ENCODE measurements at places on chromosomes 7 and 10. TPM values are rescaled to one million over a fixed set of nuclear protein-coding genes. Genes with fewer than 3 reads are reported as not detected.

The AZGP1 gene
- total RNA-seq = 0.46 TPM

GRCh38 chr10:118412932-118413331 lies 70.8 kb upstream of the FAM204A start:
- DNase-seq = no peak

GRCh38 chr10:88499569-88500470 lies 83.3 kb downstream of the RNLS start:
- no peak for DNase-seq

The CCNY gene
- total RNA-seq = 61.6 TPM

- no peak for DNase-seq
These were observed 15.9 kb downstream of the TMEM176B start for GRCh38 chr7:150784120-150784736.

The CYP3A7 gene
- total RNA-seq = not detected

DNA sequence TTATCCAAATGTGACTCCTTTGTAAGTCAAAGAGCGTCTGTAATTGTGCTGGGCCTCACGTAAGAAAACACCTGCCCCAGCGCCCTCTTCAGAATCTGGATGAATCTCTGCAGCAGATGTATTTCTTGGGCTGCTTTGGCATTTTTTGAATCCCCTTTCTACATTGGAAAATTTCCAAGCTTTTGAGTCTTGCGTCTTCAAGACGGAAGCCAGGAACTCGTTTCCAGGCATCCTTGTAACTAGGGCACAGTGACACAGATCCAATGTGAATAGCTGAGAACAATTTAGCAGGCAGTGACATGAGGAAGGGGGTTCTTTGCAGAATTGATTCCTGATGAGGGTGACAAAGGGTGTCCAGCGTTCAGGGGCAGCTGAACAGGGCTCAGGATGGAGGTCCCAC lies 862.3 kb downstream of the TYW1 start:
- DNase-seq = no peak

The GCK gene
- total RNA-seq = 4.3 TPM

DNA sequence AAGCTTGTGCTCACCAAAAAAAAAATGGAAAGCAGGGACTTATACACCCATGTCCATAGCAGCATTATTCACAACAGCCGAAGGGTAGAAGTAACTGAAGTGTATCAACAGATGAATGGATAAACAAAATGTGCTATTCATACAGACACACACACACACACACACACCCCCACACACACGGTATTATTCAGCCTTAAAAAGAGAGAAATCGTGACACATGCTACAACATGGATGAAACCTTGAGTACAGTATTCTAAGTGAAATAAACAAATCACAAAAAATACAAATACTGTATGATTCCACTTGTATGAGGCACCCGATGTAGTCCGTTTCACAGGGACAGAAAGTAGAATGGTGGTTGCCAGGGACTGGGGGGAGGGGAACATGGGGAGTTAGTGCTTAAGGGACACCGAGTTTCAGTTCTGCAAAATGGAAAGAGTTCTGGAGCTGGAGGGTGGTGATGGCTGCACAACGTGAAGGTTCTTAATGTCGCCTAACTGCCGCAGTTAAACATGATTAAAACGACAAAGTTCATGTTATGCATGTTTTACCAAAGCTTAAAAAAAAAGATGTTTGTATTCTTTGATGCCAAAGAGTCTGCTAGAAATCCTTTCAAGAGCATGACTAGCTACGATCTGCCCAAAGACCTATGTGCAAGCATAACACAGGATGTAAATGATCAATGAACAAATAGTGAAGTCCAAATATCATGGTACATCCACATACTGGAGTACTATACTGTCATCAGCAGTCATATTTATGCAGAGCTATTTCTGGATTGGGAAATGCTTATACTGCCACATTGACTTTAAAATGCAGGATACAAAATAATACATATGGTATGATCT lies 7.2 kb downstream of the TNS3 start:
- DNase-seq = no peak

- no peak for DNase-seq
These were observed 25.9 kb upstream of the RNF32 start for GRCh38 chr7:156614434-156615264.

DNA sequence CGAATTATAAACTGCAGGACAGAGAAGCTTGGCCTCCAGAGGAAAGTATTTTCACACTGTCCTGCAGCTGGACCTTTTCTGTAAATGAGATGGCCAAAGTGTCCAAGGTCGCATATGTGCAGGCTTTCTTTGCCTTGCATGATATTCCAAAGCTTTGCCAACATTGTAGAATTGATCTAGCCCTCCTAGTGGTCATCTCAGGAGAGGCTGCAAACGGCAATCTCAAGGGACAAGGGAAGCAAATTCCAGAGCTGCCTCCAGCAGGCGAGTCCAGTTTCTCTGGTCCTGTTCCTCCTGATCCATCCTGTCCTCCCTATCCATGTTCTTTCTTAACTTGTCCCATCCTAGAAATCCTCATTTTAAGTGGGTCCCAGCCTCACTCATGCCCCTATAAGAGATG lies 373.4 kb upstream of the PCDH15 start:
- no peak for DNase-seq

- DNase-seq = no peak
These were observed 281.7 kb downstream of the SKIDA1 start for GRCh38 chr10:21243748-21244257.

DNA sequence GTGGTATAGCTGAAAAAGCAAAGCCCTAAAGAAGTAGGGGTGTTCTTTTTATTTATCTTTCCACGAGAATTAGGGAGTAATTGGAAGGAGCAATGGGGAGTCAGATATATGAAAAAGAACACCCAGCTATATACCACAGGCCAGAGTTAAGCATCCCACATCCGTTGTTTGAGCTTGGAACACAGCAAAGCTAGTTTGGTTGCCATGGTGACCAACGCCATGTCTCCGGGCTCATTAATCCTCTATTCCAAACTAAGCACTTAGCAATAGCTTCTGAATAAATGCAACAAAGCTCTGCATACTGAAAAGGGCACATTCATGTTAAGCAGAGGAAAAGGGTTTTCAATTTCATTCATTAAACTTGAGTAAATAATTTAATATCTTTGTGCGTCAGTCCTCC lies 23.5 kb downstream of the ASB4 start:
- DNase-seq = no peak

GRCh38 chr10:107148906-107149305 lies 15.6 kb downstream of the SORCS1 start:
- DNase-seq = no peak

- DNase-seq = no peak
These were observed 56.7 kb upstream of the SEMA3A start for GRCh38 chr7:84251277-84251781.

The SMO gene
- total RNA-seq = 0.18 TPM

- DNase-seq = no peak
These were observed 46.4 kb downstream of the CALML3 start for GRCh38 chr10:5570979-5571810.

The HOXA7 gene
- total RNA-seq = not detected

DNA sequence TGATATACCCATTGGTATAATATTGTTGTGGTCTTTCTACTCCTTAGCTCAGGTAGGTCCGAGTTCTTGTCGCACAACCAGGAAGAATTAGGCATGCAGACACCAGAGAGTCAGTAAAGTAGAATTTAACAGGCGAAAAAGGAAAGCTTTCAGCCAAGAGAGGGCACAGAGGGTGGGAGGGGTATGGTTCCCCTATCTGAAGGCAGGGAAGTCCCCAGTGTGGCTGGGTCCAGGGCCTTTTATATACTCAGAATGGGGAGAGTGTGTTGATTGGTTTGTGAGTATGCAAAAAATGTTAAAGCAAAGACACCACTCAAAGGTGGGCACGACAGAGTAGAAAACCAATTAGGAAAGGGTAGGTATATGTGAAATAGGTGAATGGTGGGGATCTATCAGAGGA lies 53.9 kb downstream of the IMMP2L start:
- no peak for DNase-seq

DNA sequence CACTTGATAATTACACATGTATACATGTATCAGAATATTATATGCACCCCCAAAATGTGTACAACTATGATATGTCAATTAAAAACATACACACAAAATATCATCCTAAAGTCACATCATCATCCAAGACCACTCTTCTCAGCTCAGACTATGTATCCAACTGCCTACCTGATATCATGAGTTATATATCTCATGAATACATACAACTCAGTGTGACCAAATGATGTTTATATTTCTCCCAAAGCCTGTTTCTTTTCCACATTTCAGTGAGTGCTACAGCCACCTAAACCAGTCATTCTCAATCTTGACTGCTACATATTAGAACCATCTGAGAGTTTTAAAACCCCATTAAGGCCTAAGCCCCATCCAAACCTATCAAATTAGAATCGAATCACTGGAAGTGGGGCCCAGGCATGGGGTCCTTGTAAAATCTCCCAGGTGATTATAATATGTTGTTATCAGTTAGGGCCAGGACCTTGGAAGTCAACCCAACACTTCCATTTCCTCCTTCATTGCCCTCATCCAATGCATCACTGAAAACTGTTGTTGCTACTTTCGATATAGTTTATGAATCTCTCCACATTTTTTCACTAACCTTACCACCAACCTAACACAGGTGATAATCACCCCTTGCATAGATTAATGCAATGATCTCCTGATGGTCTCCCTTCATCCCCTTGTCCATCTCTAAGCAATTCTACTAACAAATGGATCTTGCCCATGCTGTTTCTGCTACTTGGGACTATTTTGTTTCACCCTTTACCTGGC lies 53.8 kb upstream of the ITGB8 start:
- no peak for DNase-seq

The GDF2 gene
- not detected for total RNA-seq

DNA sequence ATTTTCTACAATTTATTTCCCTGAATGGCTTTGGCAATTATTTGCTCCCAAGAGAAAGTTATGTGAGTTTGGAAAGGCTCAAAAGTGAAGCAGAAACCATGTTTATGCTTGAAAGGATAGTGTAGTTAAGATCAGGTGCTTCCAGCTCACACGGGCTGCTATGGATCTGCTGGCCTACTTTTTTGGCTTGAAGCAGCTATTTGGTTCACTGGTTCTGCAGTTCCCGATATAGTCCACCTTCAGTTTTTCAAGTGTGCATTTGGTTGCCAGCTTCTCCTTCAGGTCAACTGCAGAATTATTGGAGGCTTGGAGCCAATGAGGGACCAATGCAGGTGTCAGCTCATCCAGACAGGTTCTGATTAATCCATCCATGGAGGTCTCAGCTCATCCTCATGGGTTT lies 484.3 kb upstream of the SEMA3A start:
- DNase-seq = no peak

DNA sequence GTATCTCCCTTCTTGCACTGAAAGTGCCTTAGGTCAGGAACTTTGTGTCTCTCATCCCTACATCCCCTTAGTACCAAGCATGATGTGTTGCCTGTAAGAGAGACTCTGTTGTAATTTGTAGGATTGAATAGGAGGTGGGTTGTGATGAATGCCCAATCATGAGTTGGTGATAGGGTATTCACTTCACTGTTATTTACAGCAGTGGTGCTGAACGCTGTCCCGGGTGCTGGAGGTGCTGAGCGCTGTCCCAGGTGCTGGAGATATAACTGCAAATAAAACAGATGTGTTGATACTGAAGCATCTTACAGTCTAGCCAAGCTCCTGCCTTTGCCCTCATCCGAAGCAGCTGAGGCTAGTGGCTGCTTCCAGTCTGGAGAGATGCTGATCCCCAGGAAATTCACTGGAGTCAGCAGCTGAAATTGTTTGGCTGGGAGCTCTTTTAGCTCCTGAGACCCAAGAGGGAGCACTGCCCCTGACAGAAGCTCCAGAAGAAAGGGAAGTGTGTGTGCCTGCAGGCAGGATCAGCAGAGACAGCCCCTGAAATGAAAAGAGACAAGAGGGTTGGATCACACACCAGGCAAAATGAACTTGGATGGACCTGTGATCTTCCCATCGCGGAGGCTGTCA lies 183.4 kb downstream of the SORCS3 start:
- no peak for DNase-seq

DNA sequence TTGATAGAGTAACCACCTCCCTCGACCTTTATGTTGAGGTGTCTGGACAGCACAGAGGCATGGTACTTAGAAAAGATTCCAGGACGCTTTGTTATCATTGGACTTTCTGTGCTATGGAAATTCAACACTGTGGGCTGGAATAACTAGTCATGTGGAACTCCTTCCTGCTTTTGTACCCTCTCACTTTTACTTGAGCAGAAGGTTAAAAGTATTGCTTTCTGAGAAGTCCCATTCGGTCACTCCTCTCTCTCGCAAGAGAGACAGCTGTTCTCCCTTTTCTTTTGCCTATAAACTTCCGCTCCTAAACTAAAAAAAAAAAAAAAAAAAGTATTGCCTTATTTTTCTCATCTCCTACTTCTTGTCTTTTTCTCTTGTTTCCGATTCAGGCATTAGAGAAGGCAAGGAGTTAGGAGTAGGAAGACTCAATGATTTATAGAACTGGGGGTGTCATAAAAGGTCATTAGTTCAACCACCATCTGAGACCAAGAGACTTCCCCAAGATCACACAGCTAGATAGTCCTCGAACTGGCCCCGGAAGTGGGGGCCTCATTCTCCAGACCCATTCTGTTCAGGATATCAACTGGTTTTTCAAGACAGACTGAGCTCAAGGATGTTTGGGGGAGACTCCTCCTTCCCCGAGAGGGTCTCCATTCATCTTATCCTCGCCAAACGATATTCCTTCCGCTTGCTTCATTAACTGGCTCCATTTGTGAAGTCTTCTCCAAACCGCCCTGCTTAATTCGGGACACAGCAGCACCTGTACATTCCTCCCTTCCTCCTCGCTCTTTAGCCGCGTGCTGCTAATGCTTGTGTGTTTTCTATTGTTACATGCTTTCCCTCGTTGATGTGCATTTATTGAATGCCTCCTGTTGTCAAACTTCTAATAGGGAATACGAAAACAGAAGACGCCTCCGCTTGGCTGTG lies 995 bp upstream of the INPP5F start:
- no peak for DNase-seq

DNA sequence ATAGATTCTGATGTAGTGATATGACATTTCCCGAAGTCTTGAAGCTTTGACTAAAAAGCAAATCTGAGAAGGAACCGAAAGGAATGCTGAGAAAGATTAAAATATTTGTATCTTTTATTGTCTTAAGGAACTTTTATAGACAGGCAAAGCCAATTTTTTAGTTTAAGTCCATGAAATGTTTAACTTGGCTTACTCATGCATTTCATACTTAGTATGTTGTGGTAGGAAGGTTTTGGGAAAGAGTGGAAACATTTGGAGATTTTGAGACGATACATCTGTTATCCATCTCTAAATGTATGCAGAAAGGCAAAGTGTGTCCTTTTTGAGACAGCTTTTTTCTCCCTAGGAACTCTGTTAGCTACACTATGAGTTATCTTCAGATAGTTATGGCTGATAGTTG lies 10.1 kb downstream of the TBC1D12 start:
- DNase-seq = no peak

The ACHE gene
- 0.54 TPM for total RNA-seq

- no peak for DNase-seq
These were observed 69.5 kb downstream of the JMJD1C start for GRCh38 chr10:63396133-63396761.

Measured in activated T-cell treated with anti-CD3 and anti-CD28 coated beads, Interleukin-2, amount 50 U/mL, for 4 hours (primary cell).